ENCODE measurements at places on chromosomes 7 and 10. TPM values are rescaled to one million over a fixed set of nuclear protein-coding genes. Genes with fewer than 3 reads are reported as not detected.

The GCK gene
- total RNA-seq, result not detected

The TRPV5 gene
- not detected for total RNA-seq

The PHKG1 gene
- 1.9 TPM for total RNA-seq

The CYP2E1 gene
- not detected for total RNA-seq
